GM23338 (cell line): ENCODE measurements at places on chromosomes 12 and 14.

- no peaks in the 10 kb centered on the region for H3K4me1 ChIP-seq
- no peak overlapping the region for H3K4me3 ChIP-seq
These were observed 4.5 kb downstream of the HCAR1 start for GRCh38 chr12:122726080-122726558.

GRCh38 chr12:84814664-84815245 is 97.8 kb downstream of the SLC6A15 start:
- no peaks in the 10 kb centered on the region for H3K36me3 ChIP-seq
- H3K27me3 ChIP-seq = peaks cover 14% of the 10 kb centered on the region
- H3K4me3 ChIP-seq = no peak overlapping the region
- no peak for DNase-seq

DNA sequence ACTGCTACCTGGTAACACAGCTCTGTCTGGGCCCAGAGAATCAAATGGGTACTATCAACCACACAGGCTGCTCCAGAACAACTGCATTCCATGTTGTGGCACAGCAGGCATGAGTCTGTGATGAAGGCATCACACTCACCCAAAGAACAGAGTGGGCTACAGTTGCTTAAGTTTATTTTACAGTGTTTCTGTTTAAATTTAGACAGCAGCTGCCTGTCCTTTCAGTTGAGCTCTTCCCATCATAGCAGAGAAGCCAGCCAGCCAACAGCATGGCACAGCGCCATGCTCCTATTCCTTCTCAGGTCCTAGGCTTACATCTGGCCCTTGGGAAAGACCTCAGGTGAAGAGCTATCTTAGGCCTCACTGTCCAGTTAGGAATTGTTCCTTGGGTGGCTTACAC is 147.0 kb upstream of the FRMD6 start:
- H3K4me3 ChIP-seq = no peak overlapping the region
- no peaks in the 10 kb centered on the region for H3K36me3 ChIP-seq
- H3K27me3 ChIP-seq = no peaks in the 10 kb centered on the region
- DNase-seq = no peak
- no peak overlapping the region for H3K27ac ChIP-seq

GRCh38 chr14:60183741-60184140 is 18.5 kb upstream of the DHRS7 start:
- no peak for DNase-seq
- H3K4me1 ChIP-seq = no peaks in the 10 kb centered on the region
- no peak overlapping the region for H3K27ac ChIP-seq
- no peaks in the 10 kb centered on the region for H3K36me3 ChIP-seq
- H3K4me3 ChIP-seq = no peak overlapping the region
- no peaks in the 10 kb centered on the region for H3K27me3 ChIP-seq

- H3K36me3 ChIP-seq = no peaks in the 10 kb centered on the region
- no peaks in the 10 kb centered on the region for H3K27me3 ChIP-seq
- no peak overlapping the region for H3K27ac ChIP-seq
- DNase-seq = no peak
- no peak overlapping the region for H3K4me3 ChIP-seq
These were observed 83.0 kb upstream of the CCND2 start for GRCh38 chr12:4190366-4191063.

GRCh38 chr14:101456246-101457175 is 104.8 kb upstream of the DIO3 start:
- no peak overlapping the region for H3K27ac ChIP-seq
- peak overlapping the region; percentile 32 for H3K4me3 ChIP-seq
- peaks cover 9% of the 10 kb centered on the region for H3K4me1 ChIP-seq
- no peaks in the 10 kb centered on the region for H3K36me3 ChIP-seq
- peaks cover 78% of the 10 kb centered on the region for H3K27me3 ChIP-seq

DNA sequence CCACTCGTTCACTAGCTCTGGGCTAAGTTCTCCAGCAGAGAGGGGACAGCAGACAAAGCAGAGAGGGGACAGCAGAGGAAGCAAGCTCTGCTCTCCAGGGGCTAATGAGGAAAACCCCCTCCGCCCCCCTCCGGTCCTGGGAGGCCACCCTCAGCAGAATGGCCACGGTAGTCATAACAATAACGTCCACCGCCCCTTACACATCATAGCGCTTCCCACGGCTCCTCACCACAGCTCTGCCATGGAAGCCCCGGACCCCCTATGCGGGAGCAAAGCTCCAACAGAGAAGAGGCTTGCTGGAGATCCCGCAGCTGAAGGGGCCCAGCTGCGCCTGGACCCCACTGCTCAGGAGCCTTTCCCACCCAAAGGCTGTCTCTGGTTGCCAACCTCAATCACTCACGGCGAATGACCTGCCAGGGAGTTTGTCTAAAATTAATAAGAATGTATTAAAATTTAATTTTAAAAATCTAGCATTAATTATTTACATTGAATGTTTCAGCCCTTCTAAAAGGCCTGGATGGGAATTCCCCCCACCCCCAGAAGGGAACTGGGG is 17.4 kb downstream of the BEGAIN start:
- H3K4me3 ChIP-seq = peak overlapping the region; percentile 73
- no peak overlapping the region for H3K27ac ChIP-seq
- DNase-seq = no peak
- H3K4me1 ChIP-seq = peaks cover 17% of the 10 kb centered on the region
- H3K36me3 ChIP-seq = no peaks in the 10 kb centered on the region

DNA sequence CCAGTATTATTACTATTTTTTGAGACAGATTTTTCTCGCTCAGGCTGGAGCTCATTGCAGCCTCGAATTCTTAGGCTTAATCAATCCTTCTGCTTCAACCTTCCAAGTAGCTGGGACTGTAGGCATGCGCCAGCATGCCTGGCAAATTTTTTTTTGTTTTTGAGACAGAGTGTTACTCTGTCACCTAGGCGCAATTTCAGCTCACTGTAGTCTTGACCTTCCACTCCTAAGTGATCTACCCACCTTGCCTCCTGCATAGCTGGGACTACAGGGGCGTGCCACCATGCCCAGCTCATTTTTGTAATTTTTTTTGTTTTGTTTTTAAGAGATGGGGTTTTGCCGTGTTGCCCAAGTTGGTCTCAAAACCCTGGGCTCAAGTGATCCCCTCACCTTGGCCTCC is 15.2 kb downstream of the ERC1 start:
- DNase-seq = no peak
- H3K4me3 ChIP-seq = no peak overlapping the region
- no peak overlapping the region for H3K27ac ChIP-seq
- no peaks in the 10 kb centered on the region for H3K4me1 ChIP-seq

- no peaks in the 10 kb centered on the region for H3K36me3 ChIP-seq
- no peak for DNase-seq
- no peak overlapping the region for H3K4me3 ChIP-seq
- H3K27ac ChIP-seq = no peak overlapping the region
- H3K27me3 ChIP-seq = no peaks in the 10 kb centered on the region
These were observed 56.0 kb downstream of the CDK17 start for GRCh38 chr12:96344124-96344695.

- H3K36me3 ChIP-seq = no peaks in the 10 kb centered on the region
- no peaks in the 10 kb centered on the region for H3K27me3 ChIP-seq
- DNase-seq = no peak
- H3K27ac ChIP-seq = no peak overlapping the region
- no peak overlapping the region for H3K4me3 ChIP-seq
- H3K4me1 ChIP-seq = no peaks in the 10 kb centered on the region
These were observed 37.2 kb upstream of the ZNF740 start for GRCh38 chr12:53143355-53143754.

DNA sequence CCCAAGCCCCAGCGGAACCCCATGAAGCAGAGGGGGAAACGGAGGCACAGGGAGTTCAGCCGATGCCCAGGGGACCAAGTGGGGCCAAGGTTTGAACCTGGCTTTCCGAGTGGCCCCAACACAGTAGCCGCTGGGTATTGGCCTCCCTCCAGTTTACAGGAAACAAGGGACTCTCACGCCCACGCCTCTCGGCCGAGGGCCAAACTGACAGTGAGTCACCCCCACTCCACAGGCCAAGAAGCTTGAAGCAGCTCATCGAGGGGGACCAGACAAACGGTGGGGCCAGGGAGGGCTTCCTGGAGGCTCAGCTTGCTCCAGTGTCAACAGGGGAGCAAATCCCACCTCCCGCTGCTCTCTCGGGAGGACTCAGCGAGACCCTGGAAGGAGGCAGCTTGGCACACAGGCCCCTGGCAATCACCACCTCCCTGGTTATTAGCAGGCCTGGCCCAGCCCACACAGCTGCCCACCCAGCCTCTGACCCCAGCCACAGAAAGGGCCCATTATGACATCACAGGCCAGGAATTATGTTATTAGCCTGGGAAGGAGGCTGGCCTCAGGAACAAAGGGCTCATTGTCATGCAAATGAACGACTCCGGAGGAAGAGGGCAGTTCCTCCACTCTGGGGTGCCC is 54.6 kb downstream of the NCOR2 start:
- H3K27me3 ChIP-seq = no peaks in the 10 kb centered on the region
- H3K4me1 ChIP-seq = peaks cover 36% of the 10 kb centered on the region
- peak overlapping the region; percentile 96 for H3K27ac ChIP-seq
- peak; percentile 98 for DNase-seq
- H3K36me3 ChIP-seq = no peaks in the 10 kb centered on the region
- peak overlapping the region; percentile 23; the same call in 1 of the 2 replicates for H3K4me3 ChIP-seq

GRCh38 chr12:34109390-34109789 is 87.1 kb downstream of the ALG10 start:
- H3K4me3 ChIP-seq = no peak overlapping the region
- no peaks in the 10 kb centered on the region for H3K4me1 ChIP-seq
- H3K27ac ChIP-seq = no peak overlapping the region
- H3K36me3 ChIP-seq = no peaks in the 10 kb centered on the region
- peaks cover 25% of the 10 kb centered on the region for H3K27me3 ChIP-seq

DNA sequence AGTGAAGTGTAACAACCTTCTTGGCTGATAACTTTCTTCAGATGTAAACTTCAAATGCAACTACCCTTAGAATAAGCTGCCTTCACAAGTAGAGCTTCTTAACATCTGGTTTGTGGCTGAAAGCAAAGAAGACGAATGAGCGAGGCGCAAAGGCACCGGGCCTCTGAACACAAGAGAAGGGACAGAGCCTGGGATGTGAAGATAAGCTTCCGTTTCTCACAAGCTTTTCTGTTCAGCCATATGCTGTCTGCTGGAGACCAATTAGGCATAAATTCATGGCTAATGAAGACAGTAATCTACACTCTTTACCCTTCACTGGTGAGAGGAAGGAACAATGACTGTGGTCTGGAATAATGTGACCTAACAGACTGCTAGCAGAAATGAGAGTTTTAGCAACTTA is 195.2 kb downstream of the ATXN7L3B start:
- no peak overlapping the region for H3K27ac ChIP-seq
- no peak for DNase-seq
- no peak overlapping the region for H3K4me3 ChIP-seq
- H3K36me3 ChIP-seq = no peaks in the 10 kb centered on the region

GRCh38 chr12:91211866-91212265 is 29.2 kb upstream of the DCN start:
- no peaks in the 10 kb centered on the region for H3K36me3 ChIP-seq
- no peak for DNase-seq
- no peak overlapping the region for H3K4me3 ChIP-seq
- no peaks in the 10 kb centered on the region for H3K27me3 ChIP-seq
- H3K27ac ChIP-seq = no peak overlapping the region

DNA sequence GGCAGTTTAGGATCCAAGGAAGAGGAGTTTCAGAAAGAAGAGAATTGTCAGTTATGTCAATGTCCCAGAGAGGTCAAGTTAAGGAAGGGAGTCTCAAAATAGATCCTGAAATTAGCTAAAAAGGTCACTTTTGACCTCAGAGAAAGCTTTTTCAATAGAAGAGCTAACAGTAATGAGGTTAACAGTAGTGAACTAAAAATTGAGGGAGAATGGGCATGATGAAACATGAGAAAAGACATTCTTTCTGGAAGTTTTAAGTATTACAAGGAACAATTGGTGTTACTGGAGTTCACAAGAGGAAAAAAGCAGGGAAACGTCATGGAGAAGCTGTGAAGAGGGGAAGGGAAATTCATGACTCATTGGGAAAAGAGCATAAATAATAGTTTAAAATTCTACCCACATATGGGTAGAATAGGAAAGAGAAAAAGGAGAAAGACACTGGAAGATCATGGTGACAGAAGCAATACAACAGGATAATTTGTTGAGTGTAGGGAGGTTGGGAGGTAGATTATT is 381.2 kb upstream of the FAR2 start:
- DNase-seq = no peak
- H3K4me3 ChIP-seq = no peak overlapping the region
- H3K36me3 ChIP-seq = no peaks in the 10 kb centered on the region
- H3K4me1 ChIP-seq = no peaks in the 10 kb centered on the region

GRCh38 chr14:101215927-101216326 is 312.4 kb upstream of the RTL1 start:
- 0 out of 2 replicates have a peak, but pooled peaks cover 5% of the 10 kb centered on the region for H3K4me1 ChIP-seq
- DNase-seq = no peak
- no peak overlapping the region for H3K4me3 ChIP-seq

GRCh38 chr12:47022296-47022695 is 57.1 kb upstream of the PCED1B start:
- H3K27ac ChIP-seq = no peak overlapping the region
- no peak for DNase-seq
- H3K27me3 ChIP-seq = no peaks in the 10 kb centered on the region
- H3K4me1 ChIP-seq = no peaks in the 10 kb centered on the region

GRCh38 chr14:32512813-32513212 is 183.7 kb downstream of the AKAP6 start:
- DNase-seq = no peak
- H3K36me3 ChIP-seq = no peaks in the 10 kb centered on the region
- H3K27me3 ChIP-seq = no peaks in the 10 kb centered on the region
- no peak overlapping the region for H3K27ac ChIP-seq

DNA sequence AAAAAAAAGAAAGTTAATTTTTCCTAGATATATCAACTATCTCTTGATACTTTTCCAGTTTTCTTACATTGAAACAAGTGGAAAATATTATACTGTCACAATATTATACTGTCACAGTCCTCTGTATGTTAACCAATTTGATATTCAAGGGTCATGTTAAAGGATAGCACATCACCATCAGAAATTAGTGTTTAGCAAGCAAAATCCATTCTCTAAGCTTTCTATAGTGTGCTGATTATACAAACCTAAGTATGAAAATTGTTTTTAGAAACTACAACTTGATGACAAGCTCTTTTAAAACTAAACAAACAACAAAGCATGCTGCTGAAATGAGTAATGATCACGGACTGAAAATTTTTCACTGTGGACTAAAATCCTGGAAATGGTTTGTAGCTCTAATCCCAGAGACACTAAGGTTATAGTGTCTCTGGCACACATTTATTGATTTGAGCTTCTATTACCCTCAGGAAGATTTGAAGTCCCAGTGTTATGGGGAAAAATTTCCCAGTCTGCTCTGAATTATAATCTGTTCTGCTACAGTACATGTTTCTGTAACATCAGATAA is 9.7 kb downstream of the SPTSSA start:
- H3K27me3 ChIP-seq = no peaks in the 10 kb centered on the region
- H3K4me1 ChIP-seq = no peaks in the 10 kb centered on the region
- no peak overlapping the region for H3K4me3 ChIP-seq
- no peak overlapping the region for H3K27ac ChIP-seq

DNA sequence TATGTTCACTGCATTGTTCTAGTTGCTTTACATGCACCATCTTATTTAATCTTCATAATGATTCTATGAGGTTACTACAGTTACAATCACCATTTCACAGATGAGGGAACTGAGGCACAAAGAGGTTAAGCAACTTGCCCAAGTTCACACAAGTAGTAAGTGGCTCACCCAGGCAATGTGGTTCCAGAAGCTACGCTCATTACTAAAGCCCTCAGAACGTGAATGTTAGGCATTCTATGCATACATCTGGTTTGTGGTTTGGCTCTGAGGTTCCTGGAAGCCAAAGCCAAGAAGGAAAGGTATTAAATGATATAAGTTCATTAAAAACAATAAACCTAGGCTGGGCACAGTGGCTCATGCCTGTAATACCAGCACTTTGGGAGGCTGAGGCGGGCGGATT is 14.4 kb upstream of the VRTN start:
- no peaks in the 10 kb centered on the region for H3K36me3 ChIP-seq
- H3K27me3 ChIP-seq = no peaks in the 10 kb centered on the region
- no peak overlapping the region for H3K27ac ChIP-seq
- H3K4me1 ChIP-seq = no peaks in the 10 kb centered on the region; the same call in 1 of the 2 replicates
